ENCODE measurements at places on chromosomes 4 and X. TPM values are rescaled to one million over a fixed set of nuclear protein-coding genes. Genes with fewer than 3 reads are reported as not detected.
A peak's percentile ranks its signal among the peaks of the same experiment; 100 is the strongest.

GRCh38 chrX:153723351-153724251, 586 bp downstream of the BCAP31 start:
- DNase-seq: peak; percentile 66

TRIM75 gene
- not detected for total RNA-seq

DNA sequence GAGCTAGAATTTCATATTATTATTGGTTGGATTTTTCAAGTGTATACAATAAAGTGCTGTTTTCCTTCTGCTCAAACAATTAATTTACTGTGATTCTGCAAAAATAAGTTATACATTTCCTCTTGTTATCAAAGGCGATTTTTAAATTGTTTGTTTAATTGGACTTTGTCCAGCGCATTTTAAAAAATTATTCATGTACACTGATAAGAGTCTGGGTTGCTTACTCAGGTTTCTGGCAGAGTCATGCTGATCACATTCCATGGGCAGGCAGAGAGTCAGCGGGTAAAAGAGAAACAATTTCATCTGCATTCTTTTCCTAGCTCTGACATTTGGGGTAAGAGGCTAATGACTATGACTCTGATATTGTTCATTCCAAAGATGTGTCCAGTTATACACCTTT, 8.9 kb downstream of the FAT4 start:
- no peak for DNase-seq

DNA sequence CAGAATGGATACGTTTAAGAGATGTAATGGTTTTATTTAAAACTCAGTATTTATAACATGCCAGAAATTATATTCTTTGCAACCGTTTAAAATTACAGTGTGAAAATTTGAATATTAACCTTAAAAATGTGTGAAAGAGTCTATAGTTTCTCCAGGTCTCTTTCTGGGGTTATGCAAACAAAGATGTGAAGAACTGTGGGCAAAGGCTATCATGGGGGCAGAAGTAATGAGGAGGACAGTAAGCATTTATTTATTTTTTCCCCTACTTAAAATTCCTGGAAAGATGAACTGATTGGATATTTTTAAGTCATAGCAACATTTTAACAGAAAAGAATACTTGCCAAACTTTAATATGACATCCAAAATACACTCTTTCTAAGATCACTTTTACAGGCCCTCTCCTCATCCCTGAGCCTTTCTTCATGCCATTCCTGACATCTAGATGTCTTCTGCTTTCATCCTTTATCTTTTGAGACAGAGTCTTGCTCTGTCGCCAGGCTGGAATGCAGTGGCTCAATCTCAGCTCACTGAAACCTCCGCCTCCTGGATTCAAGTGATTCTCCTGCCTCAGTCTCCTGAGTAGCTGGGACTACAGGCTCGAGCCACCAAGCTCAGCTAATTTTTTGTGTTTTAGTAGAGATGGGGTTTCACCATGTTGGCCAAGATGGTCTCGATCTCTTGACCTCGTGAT, 46.1 kb downstream of the TMEM131L start:
- DNase-seq: no peak

- no peak for DNase-seq
Measured at GRCh38 chrX:9997524-9997923, 30.4 kb downstream of the CLDN34 start.

DNA sequence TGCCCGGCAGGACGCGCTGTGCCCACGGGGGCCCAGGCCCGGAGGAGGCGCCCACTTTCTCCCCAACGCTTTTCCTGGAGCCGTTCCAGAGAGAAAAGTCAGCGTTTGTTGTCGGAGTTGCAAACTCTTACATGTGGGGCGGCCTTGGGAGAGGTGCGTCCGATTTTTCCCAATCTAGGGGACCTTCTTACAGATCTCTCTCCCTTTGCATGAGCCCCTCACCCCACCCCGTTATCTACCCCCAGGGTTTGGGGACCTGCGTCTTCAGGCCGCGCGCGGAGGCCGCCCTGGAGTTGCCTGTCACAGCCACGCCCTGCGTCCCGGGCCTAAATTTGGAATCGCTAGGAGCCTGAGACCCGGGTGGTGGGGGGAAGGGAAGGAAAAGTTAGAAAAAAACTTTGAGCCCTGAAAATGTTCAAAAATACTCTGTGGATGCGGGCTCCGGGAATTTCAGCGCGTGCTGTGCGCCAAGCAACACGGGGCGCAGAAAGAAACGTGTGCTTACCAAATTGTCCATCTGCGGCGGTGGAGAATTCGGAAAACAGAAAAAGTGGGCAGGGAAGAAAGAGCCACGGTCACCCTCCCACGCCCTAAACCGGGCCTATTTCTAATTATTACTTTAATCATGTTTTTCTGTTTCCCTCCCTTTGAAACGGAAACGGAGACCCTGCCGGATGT, 587 bp downstream of the CD99 start:
- peak; percentile 22 for DNase-seq

All from K562 (cell line).